ENCODE measurements at places on chromosomes 11 and 22. TPM values are rescaled to one million over a fixed set of nuclear protein-coding genes. Genes with fewer than 3 reads are reported as not detected.

DNA sequence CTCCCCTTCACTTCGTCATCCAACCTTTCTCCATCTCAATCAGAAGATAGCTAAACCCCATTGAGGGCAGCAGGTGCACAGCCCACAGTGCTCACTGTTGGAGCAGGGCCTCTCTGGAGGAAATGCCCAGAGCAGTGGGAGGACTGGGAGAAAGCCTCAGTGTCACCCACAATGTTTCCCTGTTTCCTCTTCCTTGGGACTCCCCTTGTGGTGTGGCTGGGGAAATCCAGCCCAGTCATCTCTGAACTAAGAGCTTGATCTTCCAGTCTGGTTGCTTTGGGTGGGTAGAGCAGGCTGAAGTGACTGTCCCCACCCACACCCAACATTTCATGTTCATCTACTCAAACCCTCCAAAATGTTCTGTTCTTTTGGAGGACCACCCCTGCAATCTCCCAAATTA lies 29.8 kb upstream of the EED start:
- no peak for DNase-seq
- H3K4me1 ChIP-seq = peaks cover 5% of the 10 kb centered on the region
- H3K27me3 ChIP-seq = no peaks in the 10 kb centered on the region

DNA sequence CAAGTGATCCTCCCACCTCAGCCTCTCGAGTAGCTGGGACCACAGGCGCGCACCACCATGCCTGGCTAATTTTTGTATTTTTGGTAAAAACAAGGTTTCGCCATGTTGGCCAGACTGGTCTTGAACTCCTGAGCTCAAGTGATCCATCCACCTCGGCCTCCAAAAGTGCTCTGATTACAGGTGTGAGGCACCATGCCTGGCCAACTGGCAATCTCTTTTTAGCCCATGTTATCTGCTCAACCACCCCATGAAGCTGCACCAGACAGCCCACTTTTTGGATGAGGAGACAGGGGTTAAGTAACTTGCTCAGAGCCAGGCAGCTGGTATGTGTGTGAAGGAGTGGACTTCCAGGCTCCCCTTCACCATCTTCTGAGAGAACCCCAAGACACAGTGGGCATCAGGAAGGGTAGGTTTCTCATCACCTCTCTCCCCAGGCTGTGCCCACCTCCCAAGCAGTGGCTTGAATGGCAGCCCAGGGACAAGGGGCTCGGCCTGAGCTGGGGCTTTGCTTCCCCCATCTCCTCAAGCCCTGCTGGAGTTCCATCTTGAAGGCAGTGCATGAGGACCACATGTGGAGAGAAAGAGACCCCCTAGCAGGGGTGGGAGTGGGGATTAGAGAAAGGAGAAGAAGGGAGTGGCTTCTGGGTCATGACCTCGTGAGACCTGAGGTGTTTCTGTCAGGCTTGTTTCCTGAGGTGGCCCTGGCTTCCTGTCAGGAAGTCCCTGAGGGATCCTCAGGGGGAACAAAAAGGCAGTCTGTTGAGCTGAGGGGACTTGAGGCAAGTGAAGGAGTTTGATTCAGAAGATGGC lies 87.5 kb upstream of the PARVA start:
- no peak overlapping the region for H3K4me3 ChIP-seq
- no peaks in the 10 kb centered on the region for H3K36me3 ChIP-seq
- H3K27ac ChIP-seq = no peak overlapping the region
- no peak for DNase-seq
- peaks cover 3% of the 10 kb centered on the region for H3K27me3 ChIP-seq
- H3K4me1 ChIP-seq = peaks cover 33% of the 10 kb centered on the region

The WT1 gene
- total RNA-seq = not detected

DNA sequence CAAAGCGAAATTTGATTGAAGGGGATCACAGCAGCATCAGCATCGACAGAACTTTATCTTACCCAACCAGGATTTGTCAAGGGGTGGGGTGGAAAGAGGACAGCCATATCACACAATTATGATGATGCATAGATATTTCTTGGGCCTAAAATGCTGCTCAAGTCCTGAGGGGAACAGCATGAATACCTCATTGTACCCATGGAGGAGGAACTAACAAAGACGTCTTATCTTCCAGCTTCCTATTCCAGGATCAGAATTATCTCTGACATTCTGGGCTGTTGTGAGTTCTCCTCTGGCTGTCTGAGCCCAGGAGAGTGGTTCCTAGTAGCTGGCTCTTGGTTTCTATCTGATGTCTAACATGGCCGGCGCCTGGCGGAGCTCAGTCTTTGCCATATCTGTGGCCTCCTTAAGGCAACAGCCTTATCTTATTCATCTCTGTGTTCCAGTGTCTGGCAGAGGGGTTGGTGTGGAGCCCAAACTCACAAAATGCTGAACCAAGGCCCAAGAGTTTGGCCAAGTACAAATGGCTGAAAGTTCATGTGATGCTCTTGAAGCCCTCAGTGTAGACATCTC lies 68.2 kb upstream of the TIMP3 start:
- no peaks in the 10 kb centered on the region for H3K27me3 ChIP-seq
- H3K4me3 ChIP-seq = no peak overlapping the region
- H3K36me3 ChIP-seq = no peaks in the 10 kb centered on the region
- no peak for DNase-seq
- H3K27ac ChIP-seq = no peak overlapping the region

The ABTB2 gene
- total RNA-seq = 3.5 TPM

DNA sequence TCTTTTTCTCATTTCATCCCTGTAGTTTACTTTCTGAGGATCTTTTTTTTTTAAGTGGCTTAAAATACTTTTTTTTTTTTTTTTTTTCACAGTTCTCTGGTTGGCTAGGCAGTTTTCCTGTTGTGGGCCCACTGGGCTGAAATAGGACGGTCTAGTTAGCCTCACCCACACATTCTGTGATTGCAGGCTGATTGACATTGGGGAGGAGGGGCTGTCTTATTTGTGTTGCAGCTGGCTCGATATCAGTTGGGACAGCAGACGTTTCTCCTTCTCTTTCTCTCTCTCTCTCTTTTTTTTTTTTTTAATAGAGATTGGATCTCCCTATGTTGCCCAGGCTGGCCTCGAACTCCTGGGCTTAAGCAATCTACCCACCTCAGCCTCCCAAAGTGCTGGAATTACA lies 6.9 kb downstream of the BCR start:
- H3K4me3 ChIP-seq = no peak overlapping the region
- H3K36me3 ChIP-seq = no peaks in the 10 kb centered on the region
- H3K4me1 ChIP-seq = peaks cover 28% of the 10 kb centered on the region
- H3K27ac ChIP-seq = no peak overlapping the region
- no peak for DNase-seq

The TUB gene
- total RNA-seq = 16.7 TPM

The CLMP gene
- 13.9 TPM for total RNA-seq

- H3K27me3 ChIP-seq = no peaks in the 10 kb centered on the region
- H3K36me3 ChIP-seq = no peaks in the 10 kb centered on the region
- H3K27ac ChIP-seq = no peak overlapping the region
- no peak for DNase-seq
- H3K4me3 ChIP-seq = no peak overlapping the region
- H3K4me1 ChIP-seq = peaks cover 12% of the 10 kb centered on the region
Observed at GRCh38 chr11:44397586-44398178, 87.7 kb upstream of the ALX4 start.

- no peaks in the 10 kb centered on the region for H3K27me3 ChIP-seq
- peaks cover 46% of the 10 kb centered on the region for H3K4me1 ChIP-seq
- peak; percentile 87 for DNase-seq
Observed at GRCh38 chr11:33724644-33725035, 11.6 kb downstream of the CD59 start.

- H3K36me3 ChIP-seq = no peaks in the 10 kb centered on the region
- no peaks in the 10 kb centered on the region for H3K27me3 ChIP-seq
- no peak for DNase-seq
- H3K4me3 ChIP-seq = no peak overlapping the region
Observed at GRCh38 chr22:28893810-28894209, 10.4 kb downstream of the ZNRF3 start.

- H3K27ac ChIP-seq = peak overlapping the region; percentile 92
- peaks cover 42% of the 10 kb centered on the region for H3K4me1 ChIP-seq
- H3K4me3 ChIP-seq = no peak overlapping the region
- no peaks in the 10 kb centered on the region for H3K36me3 ChIP-seq
- peak; percentile 77 for DNase-seq
- H3K27me3 ChIP-seq = peaks cover 61% of the 10 kb centered on the region
Observed at GRCh38 chr11:1548221-1549070, 23.6 kb downstream of the DUSP8 start.

DNA sequence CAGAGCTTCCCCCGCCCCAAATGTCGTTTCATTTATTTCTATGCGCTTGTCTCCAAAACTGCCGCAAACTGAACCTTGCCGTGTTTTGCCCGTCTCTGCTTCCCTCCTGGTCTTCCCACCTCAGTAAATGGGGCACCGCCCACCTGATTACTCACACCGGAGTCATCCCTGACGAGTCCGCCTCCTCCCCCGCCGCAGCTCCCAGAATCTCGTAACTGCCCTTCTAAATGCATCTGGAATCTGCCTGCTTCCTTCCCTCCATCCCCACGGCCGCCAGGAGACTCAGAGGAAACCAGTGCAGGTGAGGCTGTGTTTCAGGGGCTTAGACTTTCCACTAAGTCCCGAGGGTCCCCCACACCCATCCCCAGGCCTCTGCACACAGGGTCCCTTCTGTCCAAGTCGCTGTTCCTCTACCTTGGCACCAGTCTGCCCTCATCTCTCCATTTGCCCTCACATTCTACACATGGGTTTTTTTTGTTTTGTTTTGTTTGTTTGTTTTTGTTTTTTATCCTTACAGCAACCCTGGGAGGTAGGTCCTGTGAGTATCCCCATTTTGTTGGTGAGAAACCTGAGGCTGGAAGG lies 62.6 kb upstream of the PHF21B start:
- no peak overlapping the region for H3K27ac ChIP-seq
- H3K27me3 ChIP-seq = peaks cover 48% of the 10 kb centered on the region
- H3K36me3 ChIP-seq = no peaks in the 10 kb centered on the region
- DNase-seq = no peak
- no peaks in the 10 kb centered on the region for H3K4me1 ChIP-seq

The OR52H1 gene
- total RNA-seq = 0.22 TPM

GRCh38 chr22:17726006-17726927 lies 48.0 kb downstream of the BID start:
- no peak overlapping the region for H3K4me3 ChIP-seq
- H3K4me1 ChIP-seq = peaks cover 26% of the 10 kb centered on the region
- peaks cover 43% of the 10 kb centered on the region for H3K36me3 ChIP-seq
- H3K27ac ChIP-seq = peak overlapping the region; percentile 31

The USP2 gene
- total RNA-seq = 8.3 TPM

DNA sequence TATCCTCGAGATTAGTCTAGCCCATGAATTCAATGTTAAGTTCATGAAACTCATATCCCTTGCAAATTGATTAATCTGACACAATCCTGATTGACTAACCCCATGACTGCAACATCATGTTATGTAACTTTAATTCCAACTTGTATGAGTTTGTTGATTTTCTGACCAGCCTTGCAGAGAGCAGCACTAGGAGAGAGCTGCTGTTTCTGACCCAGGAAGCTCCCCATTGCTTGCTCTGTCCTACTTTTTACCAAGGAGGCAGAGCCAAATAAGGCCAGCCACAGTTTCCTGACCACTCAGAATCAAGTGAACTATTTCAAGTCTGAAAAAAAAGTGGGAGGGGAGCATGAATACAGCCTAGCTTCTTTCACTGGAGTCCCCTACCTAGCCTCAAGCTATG lies 13.2 kb downstream of the MPZL3 start:
- H3K4me1 ChIP-seq = no peaks in the 10 kb centered on the region
- H3K36me3 ChIP-seq = no peaks in the 10 kb centered on the region
- no peak overlapping the region for H3K4me3 ChIP-seq
- H3K27ac ChIP-seq = no peak overlapping the region
- H3K27me3 ChIP-seq = peaks cover 22% of the 10 kb centered on the region
- no peak for DNase-seq

The BIK gene
- 0.18 TPM for total RNA-seq

- H3K36me3 ChIP-seq = no peaks in the 10 kb centered on the region
- H3K4me1 ChIP-seq = peaks cover 2% of the 10 kb centered on the region
Observed at GRCh38 chr22:40595497-40596234, 40.9 kb downstream of the MRTFA start.

GRCh38 chr11:67118181-67118766 lies 789 bp upstream of the KDM2A start:
- peak overlapping the region; percentile 94 for H3K27ac ChIP-seq
- DNase-seq = peak; percentile 48
- peaks cover 12% of the 10 kb centered on the region for H3K4me1 ChIP-seq
- H3K27me3 ChIP-seq = no peaks in the 10 kb centered on the region
- H3K36me3 ChIP-seq = peaks cover 4% of the 10 kb centered on the region
